Dermis microvascular lymphatic vessel endothelial cell (primary cell): ENCODE measurements at places on chromosomes 6 and 20. TPM values are rescaled to one million over a fixed set of nuclear protein-coding genes. Genes with fewer than 3 reads are reported as not detected.
A peak's percentile ranks its signal among the peaks of the same experiment; 100 is the strongest.

Gene EBF4
- 0.77 and 4.7 TPM in 2 replicates for total RNA-seq

Gene OPN5
- total RNA-seq = not detected in 2 replicates

Gene NKX2-2
- total RNA-seq = not detected in 2 replicates

Gene SLC32A1
- not detected in 2 replicates for total RNA-seq

- no peak for DNase-seq
These were observed 210.9 kb upstream of the GGTLC1 start for GRCh38 chr20:24199501-24199900.

DNA sequence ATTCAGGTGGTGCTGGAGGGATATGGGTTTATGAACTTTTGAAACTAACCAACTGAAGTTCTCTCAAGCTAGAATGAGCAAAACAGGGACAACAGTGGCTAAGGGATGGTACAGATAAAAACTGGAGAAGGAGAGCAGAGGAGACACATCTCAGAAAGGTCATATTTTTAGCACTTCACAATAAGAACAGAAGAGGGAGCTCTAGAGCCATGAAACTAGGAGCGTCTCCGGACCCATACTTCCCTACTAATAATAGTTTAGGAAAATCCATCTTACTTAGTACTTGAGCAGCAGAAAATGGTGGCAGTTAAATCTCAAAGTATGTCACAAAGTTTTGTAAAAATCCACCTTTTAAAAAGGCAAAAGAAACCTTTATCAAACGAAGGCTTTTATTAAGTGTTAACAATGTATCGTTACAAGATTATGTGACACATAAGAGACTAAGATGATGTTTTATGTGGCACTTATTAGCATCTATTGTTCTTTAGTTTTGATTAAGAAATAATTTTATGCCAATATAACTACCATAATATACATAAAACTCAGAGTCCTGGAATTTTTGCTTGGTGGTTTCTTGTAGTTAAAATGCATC is 278.6 kb downstream of the TBC1D32 start:
- peak; percentile 44 for DNase-seq

- DNase-seq = no peak
These were observed 136.0 kb downstream of the SOD2 start for GRCh38 chr6:159557031-159557430.

DNA sequence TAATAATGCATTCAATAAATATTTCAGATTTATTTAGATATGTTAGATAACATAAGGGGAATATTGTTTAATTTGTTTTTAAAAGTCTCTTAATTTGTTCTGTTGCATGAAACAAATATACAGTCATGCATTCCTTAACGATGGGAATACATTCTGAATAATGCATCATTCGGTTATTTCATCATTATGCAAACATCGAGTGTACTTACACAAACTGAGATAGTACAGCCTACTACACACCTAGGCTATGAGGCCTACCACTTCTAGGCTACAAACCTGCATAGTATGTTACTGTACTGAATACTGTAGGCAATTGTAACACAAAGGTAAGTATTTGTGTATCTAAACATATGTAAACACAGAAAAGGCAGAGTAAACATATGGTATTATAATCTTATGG is 118.7 kb downstream of the EPHA7 start:
- DNase-seq = no peak

- no peak for DNase-seq
These were observed 238.1 kb downstream of the RNGTT start for GRCh38 chr6:88725111-88725975.

DNA sequence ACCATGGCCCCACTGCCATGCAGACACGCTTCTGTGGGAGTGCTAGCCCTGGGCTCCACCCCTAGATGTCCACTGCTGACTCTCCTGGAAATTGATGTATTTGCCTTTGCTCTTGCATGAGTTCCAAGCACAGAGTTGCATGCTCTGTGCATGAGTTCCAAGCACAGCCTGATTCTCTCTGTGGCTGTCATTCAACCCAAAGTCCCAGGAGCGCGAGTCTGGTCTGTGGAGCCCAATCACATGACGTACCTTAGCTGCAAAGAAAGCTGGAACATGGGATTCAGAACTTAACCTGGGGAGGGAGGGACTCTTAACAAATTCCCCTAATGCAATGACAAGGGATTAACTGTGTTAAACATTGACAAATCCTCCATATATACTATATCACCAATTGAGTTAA is 114.3 kb upstream of the SLC24A3 start:
- no peak for DNase-seq

GRCh38 chr6:163948250-163948649 is 533.7 kb downstream of the QKI start:
- DNase-seq = no peak

DNA sequence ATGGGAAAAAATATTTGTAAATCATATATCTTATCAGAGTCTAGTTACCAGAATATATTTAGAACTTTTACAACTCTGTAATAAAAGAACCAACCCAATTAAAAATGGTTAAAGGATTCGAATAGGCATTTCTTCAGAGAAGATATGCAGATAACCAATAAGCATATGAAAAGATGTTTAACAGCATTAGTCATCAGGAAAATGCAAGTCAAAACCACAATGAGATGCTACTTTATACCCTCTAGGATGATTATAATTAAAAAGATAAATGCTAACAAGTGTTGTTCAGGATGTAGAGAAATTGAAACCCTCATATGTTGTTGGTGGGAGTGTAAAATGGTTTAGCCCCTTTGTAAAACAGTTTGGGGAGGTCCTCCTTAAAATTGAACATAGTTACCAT is 94.1 kb downstream of the LRRC1 start:
- no peak for DNase-seq

DNA sequence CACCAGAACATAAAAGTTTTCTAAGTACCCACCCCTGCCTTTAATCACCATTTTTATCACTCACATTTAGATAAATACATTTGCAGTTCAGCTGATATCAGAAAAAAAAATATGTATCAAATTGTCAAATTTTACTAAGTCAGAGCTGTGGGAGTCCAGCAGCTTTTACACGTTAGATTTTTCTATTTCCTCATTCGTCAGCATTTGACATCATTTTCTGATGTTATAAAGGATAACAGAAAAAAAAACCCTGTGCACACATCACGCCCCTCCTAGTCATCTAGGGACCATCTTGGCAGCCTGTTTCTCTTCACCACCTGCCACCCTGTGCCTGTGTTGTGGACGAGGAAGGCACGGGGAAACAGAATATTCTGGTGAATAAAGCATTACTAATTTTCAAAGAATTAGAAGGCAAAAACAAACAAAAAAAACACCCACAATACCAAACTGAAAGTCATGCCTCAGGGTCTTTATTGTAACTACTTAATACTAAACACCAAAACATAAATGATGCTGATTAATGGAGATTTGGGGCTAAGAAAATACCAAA is 12.4 kb downstream of the B4GALT5 start:
- no peak for DNase-seq

DNA sequence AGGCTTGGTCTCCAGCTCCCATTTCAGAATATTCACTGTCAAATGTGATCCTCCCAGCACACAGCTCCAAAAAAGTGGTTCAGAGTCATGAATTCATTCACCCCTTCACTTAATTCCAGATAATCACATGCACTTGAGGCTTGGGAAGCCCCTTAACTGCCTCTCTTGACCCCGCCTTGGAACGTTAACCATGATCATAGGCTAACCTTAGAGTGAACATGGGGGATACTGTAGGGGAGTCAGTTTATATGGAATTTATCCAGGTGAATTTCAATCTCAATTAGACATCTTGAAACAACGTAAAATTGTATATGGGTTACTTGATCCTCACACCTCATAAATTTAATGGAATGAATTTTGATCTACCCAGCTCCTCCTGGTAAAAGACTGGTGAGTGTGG is 346.8 kb upstream of the ARID1B start:
- no peak for DNase-seq

- DNase-seq = peak; percentile 89
These were observed at the start of gene IDH3B for GRCh38 chr20:2663887-2664719. Gene IDH3B, minus strand, starts transcription at chr20:2664216. Its CDS starts 28 bp downstream, at chr20:2664188.

DNA sequence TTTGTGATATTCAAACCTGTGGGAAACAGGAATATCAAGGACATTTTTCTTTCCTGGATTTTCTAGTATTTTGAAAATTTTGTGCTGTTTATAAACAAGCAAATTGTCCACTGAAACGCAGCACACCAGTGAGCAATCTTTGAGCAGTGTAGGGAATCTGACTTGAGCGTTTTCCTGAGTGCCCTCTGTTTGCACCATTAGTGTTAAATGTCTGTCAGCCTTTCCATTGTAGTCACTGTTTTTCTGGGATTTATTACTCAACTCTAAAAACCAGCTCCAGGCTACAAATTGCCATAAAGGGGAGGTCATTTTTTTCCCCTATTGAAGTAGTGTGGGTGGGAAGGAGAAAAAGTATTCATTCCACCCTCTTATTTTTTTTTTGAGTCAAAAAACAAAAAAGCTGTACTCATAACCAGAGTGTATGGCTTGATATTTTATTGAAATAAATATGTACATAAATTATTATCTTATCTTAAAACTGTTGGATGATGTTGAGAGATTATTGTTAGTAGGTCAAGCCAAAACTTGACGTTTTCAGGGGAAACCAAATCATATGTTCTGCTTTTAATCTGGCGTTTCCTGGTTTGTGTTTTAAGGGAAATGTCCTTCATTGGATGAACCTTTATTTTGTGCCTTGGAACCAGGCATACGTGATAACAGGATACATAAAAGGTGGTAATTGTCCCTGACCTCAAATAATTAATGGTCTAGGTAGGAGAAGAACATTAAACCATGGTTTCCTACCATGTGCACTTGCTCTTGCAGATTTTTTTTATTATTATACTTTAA is 51.8 kb downstream of the TSHZ2 start:
- peak; percentile 81 for DNase-seq

- DNase-seq = no peak
These were observed 37.3 kb downstream of the SRSF3 start for GRCh38 chr6:36631326-36632011.

DNA sequence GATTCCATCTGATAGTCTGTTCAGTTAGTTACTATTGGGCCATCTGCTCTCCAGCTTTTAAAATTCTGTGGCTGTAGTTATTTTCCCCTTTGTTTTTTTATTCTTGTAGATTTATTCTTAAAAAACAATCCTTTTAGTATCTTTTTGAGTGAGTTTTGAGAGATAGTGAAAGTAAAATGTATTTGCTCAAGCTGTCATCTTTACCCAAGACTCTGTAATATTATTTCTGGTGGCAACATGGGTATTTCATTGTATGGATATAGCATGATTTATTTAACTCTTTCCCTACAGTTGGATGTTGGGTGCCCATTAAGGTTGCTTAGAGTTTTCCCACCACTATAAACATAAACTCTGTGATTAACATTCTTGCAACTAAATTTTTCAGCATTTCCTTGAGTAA is 24.6 kb downstream of the STK4 start:
- no peak for DNase-seq

GRCh38 chr6:45371924-45372573 is 5.7 kb downstream of the SUPT3H start:
- DNase-seq = no peak

DNA sequence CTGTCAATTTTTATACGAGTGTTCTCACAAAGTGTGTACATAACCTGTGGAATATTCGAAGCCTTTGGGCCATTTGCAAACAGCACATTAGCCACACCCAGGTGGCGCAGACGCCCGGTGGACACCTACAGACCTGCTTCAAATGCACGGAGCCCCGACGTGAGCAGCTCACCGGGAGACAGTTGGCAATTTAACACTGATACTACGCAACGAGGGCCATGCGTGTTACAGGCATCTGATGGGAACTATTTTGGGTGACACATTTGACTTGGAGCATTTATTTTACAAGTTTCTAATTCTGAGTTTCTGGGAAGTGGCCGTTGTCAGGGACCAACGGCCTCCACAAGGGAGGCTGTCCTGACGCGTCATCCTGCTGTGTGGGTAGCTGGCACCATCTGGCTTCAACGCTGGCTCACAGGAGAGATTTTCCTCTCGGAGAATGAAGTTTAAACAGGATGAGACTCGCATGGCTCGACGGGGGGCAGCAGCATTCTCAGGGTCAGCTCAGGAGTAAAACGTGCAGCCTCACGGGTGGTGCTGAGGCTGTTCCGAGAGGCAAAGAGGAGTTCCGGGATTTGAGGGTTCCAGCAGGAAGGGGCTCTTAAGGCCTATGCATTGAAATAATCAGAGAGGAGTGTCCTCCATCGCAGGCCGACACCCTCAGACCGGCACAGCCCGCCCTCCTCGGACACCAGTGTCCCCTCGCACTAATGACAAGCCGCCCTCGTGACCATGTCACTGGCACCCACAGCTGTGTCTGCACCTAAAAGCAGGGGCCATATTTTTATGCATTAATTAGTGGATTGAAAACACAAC is 207.4 kb downstream of the DLL1 start:
- no peak for DNase-seq

GRCh38 chr6:157119502-157120027 is 203.8 kb downstream of the TMEM242 start:
- no peak for DNase-seq

GRCh38 chr6:854406-855118 is 161.6 kb upstream of the EXOC2 start:
- no peak for DNase-seq

DNA sequence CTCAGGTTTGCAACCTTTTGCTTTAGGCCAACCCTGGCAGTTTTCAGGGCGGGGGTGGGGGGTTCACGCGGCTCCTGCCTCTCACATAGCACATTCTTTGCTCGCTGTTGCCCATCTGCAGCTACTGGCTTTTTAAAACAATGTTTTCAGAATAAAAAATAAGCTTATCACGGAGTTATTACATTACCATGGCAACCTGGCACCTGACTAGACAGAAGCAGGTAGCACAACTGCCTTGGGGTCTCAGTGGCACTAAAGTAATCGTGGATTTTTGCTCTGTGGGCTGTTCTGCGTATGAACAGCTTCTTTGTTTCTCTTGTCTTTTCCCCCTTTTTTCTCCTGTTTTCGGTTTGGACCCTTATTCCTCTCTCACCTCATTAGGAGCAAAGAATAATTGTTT is 9.1 kb upstream of the MANBAL start:
- no peak for DNase-seq
